ENCODE measurements at places on chromosomes 5 and 9.

GRCh38 chr5:60504342-60504741, 195.6 kb downstream of the DEPDC1B start:
- no peak for DNase-seq

- DNase-seq: no peak
Observed at GRCh38 chr5:180439911-180440769, 54.0 kb upstream of the CNOT6 start.

- peak; percentile 66 for DNase-seq
Observed at GRCh38 chr5:135887447-135887864, 8.2 kb downstream of the IL9 start.

- DNase-seq: no peak
Observed at GRCh38 chr5:53956196-53956595, 354.2 kb downstream of the ARL15 start.

DNA sequence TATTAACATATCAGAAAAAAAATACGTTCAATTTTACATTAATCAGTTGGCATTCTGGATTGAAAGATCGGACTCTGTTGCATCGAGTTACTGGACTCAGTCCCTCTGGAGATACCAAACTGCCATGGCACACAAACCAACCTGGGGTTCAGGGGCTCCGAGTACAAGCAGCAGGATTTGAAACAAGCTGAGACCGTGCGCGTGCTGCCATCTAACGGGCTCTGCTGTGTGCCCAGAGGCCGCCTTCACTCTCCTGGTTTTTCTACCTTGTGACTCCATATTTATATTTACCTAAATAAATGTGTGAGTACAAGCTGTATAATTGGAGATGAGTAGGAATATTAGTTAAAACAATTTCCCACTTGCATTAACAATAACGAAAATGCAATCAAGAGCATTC, 48.2 kb downstream of the ANXA1 start:
- no peak for DNase-seq

DNA sequence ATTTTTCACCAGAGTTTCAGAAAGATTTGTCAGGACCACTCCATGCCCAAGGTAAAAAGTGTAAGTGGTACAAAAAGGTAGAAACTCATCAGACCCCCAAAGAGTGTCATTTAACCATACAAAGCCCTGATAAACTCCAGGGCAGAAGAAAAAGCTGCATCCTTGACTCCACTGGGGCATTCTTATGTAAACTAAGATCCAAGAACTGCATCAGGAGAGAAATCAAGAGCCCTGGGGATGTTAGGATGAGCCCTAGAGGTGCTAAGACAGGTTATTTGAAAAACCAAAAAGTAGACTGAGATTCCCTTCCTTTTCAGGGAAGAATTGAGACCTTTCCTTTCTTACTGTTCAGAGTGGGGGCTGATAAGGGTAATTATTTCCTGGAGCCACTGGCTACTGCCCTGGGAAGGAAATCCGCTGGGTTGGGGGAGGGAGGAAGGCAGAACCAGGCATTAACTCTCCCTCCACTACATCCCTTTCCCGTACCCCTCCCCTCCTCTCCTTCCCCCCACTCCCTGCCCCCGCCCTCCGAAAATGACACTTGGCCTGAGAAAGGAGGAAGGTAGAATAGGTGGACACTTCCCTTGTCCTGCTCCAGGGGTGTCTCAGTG, 54.7 kb downstream of the FXN start:
- no peak for DNase-seq

- no peak for DNase-seq
Observed at GRCh38 chr9:32986971-32987370, 14.5 kb downstream of the APTX start.

DNA sequence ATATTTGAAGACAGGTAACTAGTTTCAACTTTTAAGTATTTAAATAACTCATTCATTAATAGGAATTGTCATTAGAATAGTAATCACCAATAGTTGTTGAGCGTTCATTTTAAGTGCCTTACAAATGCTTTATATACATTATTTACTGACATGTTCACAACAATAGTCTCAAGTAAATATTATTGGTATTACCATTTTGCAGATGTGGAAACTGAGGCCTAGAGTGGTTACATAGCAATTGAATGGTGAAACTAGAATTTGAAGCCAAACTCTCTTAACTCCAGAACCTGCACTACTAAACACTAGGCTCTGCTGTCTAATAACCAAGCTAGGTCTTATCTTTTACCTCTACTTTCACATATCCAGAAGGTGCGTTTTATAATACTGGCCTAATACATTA, 4.8 kb upstream of the HSPA9 start:
- no peak for DNase-seq

- peak; percentile 85 for DNase-seq
Observed at GRCh38 chr5:78586251-78586650, 62.3 kb downstream of the LHFPL2 start.

DNA sequence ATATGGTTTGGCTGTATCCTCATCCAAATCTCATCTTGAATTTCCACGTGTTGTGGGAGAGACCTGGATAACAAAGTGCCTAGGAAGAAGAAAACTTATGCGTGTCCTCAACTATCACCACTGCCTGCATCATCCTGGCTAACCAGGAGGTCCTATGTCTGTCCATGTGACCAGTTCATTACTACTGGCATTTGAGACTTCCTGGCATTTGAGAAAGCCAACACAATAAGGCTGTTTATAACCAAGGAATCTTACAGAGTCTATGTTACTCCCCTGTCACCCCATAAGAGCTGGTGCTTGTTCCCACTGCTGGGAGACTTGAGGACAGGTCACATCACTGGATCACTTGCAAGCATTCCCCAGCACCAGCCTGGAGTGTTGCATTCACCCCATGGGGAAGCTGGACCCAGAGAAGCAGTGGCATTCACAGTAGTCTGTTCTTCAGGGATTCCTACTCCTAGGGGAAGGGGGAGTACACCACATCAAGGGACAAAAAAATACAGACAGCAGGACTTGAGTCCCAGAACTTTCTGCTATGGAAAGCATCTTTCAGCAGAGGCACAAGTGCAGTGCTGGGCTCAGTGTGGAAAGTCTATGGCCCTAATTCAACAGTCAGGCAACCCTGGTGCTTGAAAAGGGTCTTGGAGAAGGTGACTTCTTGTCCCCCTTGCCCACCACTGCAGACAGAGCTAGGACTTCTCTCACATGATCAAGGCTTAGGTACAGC, 717.1 kb downstream of the SEMA5A start:
- DNase-seq: no peak

- no peak for DNase-seq
Observed at GRCh38 chr9:91863469-91863868, 86.6 kb downstream of the ROR2 start.

GRCh38 chr9:92668746-92669526, 995 bp downstream of the IPPK start:
- peak; percentile 64 for DNase-seq

GRCh38 chr9:85702726-85703289, 38.9 kb downstream of the AGTPBP1 start:
- DNase-seq: no peak

DNA sequence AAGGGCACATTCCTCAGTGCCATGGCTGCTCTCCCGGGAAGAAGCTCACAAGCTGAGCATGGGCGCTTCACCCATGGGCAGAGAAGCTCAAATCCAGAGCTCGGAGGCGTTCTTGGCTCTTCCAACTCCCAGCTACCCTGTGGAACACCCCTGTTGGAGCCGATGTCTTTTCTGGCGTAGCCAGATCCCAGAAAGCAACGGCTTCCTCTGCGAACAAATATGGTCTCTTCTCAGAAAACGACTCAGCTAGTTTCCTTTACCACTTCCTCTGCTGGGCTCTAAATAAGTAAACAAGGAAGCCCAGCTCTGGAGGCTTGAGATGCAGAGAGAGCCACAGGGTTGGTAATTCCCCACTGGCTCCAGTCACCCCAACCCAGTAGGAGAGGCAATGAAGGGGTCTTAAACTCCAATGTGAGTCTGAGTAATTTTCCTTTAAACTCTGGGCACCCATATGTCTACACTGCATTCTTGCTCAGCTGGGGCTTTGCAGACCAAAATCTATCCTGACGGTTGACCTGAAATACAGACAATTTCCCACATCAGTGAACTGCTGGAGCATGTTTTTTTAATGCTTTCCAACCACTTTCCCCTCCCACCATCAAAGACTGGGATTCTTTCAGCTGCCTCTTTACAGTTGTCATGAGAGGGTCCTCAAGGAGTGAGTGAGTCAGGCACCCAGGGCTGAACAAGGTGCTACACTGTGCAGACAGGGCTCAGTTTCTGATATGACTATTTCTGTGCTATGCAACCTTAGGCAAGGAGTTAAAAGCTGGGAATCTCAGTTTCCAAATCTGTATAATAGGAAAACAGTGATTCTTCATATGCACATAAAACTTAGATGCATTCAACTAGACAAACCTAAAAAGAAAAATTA, at the start of gene LCP2:
Gene LCP2 (minus strand): TSS at position 189 of the 874 bp plus-strand sequence. CDS start 166 bp downstream, at position 23.
- no peak for DNase-seq

GRCh38 chr5:122559676-122560075, 215.2 kb upstream of the SNX2 start:
- no peak for DNase-seq

- DNase-seq: peak; percentile 22
Observed at GRCh38 chr9:97873882-97874281, 20.9 kb downstream of the FOXE1 start.

- DNase-seq: no peak
Observed at GRCh38 chr9:85053206-85053786, 383.8 kb downstream of the NTRK2 start.

DNA sequence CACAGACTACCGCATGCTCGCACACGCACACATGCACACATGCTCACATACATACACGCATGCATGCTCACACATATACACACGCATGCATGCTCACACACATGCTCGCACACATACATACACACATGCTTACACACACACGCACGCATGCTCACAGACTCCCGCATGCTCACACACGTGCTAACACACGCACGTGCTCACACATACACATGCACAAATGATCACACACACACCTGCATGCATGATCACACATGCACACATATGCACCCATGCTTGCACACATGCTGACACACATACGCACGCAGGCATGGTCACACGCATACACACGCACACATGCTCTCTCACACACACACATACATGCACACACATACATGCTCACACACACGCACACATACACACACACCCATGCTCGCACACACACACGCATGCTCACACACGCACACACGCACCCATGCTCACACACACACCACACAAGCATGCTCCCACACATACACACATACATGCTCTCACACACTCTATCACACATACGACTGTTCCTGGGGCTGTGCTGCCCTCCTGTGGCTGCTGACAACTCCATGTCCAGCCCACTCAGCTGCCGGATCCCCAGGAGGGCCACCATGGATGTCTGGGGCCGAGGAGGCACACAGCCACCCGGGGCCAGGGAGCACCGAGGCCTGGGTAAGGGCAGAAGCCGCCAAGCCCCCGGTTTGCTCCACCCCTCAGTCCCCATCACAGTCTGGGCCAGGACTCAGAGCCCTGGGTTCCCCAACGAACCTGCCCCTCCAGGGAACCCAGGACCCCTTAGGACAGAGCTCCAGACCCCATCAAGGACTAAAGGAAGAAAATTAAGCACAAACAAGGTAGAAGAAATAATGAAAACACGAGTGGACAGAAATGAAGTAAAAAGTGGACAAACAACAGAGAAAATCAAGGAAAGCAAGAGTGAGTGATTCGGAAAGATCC, 31.4 kb upstream of the EGFL7 start:
- peak; percentile 67 for DNase-seq

- DNase-seq: no peak
Observed at GRCh38 chr9:71052287-71052686, 69.1 kb downstream of the TRPM3 start.

- peak; percentile 2 for DNase-seq
Observed at GRCh38 chr9:106420511-106420944, 442.4 kb upstream of the ZNF462 start.

DNA sequence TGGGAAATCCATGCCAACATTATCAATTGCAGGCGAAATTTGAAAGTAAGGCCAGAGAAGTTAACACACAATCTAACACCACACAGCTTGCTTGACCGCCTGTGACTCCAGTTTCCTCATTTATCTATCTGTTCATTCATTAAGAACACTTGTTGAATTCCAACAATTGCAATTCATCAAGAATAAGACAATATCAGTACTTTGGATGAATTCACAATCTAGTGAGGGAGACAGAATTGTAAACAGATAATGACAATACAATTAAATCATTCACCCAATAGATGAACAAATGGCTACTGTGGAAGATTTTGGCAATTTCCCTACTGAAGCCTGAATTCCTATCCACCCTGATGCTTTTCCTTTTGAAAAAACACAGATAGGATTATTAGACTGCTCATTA, 181.6 kb downstream of the TRIM36 start:
- no peak for DNase-seq

- no peak for DNase-seq
Observed at GRCh38 chr9:88180081-88180765, 41.9 kb upstream of the SPATA31C2 start.

DNA sequence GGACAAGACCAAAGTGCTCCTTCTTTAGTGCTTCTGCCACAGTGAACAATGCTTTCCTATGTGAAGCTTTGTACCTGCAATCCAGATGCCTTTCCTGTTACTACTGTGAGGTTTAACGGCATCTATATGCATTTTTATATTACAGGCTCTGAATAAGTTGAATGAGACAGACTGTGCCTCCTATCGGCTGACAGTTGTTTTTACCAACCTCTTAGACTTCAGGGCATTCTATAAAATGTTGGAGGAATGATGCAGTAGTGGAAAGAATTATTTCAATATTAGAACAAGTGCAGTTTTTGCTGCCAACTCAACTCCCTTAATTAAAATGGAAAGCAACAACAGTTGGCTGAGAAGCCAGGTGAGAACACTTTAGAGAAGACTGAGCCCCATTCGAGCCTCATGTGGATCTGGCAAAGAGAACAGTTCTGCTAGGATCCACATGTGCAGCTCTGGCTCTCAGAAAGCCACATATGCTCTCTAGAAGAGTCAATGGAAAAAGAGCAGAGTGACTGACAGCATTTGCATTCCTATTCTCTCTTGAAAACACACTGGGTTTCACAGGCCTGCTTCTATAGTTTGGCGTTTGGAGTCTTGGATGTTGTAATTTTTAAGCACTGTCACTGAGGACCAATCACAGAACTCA, 147.5 kb downstream of the LURAP1L start:
- no peak for DNase-seq

GRCh38 chr5:32168460-32169033, 5.6 kb downstream of the GOLPH3 start:
- DNase-seq: no peak

- no peak for DNase-seq
Observed at GRCh38 chr5:83249156-83249555, 171.8 kb downstream of the XRCC4 start.

DNA sequence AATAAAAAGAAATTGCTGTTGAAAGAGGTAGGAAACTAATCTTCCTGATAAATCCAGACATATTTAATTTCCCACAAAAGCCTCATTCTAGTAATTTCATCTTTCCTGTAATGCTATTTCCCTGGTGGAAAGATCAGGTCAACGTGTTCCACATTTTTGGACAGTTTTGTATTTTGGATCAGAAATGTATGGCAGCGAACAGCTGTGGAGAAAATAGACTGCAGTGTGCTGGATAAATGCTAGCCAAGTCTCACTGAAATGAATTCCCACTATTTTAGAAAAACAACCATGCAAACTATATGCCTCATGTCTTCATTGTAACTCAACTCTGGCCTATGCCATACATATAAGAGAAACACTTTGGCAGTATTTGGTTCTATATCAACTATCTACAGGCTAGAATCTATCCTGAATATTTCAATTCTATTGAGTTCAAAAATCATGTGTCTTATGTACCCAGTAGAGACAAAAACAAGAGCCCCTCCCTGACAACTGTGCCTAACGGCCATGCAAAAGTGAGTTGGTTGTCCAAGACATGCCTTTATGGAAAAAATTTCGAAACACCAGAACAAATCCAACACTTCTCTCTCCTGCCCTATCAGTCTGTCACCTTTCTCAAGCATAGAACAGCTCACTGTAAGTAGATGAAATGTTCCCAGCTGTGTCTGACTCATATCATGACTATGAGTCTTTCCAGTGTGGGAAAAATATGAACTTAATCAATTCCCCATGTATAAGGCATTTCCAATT, 191.3 kb upstream of the NREP start:
- no peak for DNase-seq
